ENCODE measurements at places on chromosomes 3 and 15.

GRCh38 chr15:25543196-25543595 lies 104.4 kb upstream of the UBE3A start:
- DNase-seq, result no peak
- H3K36me3 ChIP-seq, result peaks cover 2% of the 10 kb centered on the region

- H3K27me3 ChIP-seq, result peaks cover 4% of the 10 kb centered on the region
- no peak overlapping the region for H3K4me3 ChIP-seq
- DNase-seq, result no peak
- no peaks in the 10 kb centered on the region for H3K4me1 ChIP-seq
- H3K27ac ChIP-seq, result no peak overlapping the region
These were observed 74.3 kb upstream of the P2RY1 start for GRCh38 chr3:152760591-152760990.

- H3K27ac ChIP-seq, result no peak overlapping the region
- H3K4me1 ChIP-seq, result no peaks in the 10 kb centered on the region
- H3K4me3 ChIP-seq, result no peak overlapping the region
These were observed 63.9 kb downstream of the IMPG2 start for GRCh38 chr3:101256511-101256910.

DNA sequence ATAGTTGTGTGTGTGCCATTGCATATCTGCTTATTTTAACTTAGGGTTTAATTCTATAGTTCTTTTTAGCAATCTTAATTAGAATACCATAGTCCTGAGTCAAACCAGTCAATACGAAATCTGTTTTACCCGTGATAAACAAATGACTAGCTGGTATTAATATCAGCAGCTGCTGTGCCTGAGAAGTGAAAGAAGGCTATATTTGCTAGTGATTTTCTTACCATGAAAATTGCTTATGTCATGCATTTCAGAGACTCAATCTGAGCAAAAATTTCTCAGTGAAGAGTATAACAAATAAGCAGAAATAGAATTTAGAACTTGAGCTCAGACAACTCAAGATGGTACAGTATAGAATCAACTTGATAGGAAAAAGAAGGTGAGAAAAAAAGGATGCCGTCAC lies 820.4 kb downstream of the NAALADL2 start:
- no peaks in the 10 kb centered on the region for H3K27me3 ChIP-seq
- no peaks in the 10 kb centered on the region for H3K36me3 ChIP-seq
- no peak overlapping the region for H3K27ac ChIP-seq
- DNase-seq, result no peak
- H3K4me3 ChIP-seq, result no peak overlapping the region

GRCh38 chr15:96369351-96369750 lies 38.9 kb downstream of the NR2F2 start:
- H3K4me3 ChIP-seq, result no peak overlapping the region
- H3K4me1 ChIP-seq, result no peaks in the 10 kb centered on the region
- DNase-seq, result no peak
- peaks cover 38% of the 10 kb centered on the region for H3K27me3 ChIP-seq
- H3K27ac ChIP-seq, result no peak overlapping the region
- peaks cover 4% of the 10 kb centered on the region for H3K36me3 ChIP-seq

DNA sequence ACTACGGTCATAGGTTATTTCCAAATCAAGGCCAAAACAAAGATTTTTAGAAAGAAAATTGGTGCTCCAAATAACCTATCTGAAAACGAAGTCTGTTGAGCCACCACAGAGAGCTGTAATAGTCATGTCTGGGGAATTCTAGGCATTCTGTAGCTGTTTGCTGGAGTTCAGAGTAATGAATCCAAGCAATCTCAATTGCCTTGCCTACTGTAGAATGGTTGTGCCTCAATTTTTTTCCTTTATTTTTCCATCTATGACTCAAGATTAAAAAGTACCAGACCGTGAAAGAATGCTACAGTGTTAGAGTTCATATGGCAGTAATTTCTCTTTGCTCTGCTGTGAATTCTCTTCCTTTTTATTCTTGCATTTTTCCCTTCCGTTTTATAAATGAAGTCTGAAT lies 1007.2 kb upstream of the ALCAM start:
- no peaks in the 10 kb centered on the region for H3K36me3 ChIP-seq
- no peak overlapping the region for H3K27ac ChIP-seq

- no peaks in the 10 kb centered on the region for H3K4me1 ChIP-seq
- DNase-seq, result no peak
- H3K36me3 ChIP-seq, result no peaks in the 10 kb centered on the region
- no peaks in the 10 kb centered on the region for H3K27me3 ChIP-seq
- H3K4me3 ChIP-seq, result no peak overlapping the region
These were observed 53.5 kb upstream of the PROK2 start for GRCh38 chr3:71838406-71838805.
